ENCODE measurements at places on chromosomes 16 and 17. TPM values are rescaled to one million over a fixed set of nuclear protein-coding genes. Genes with fewer than 3 reads are reported as not detected.

- no peak for DNase-seq
These were observed 253.2 kb upstream of the IRX5 start for GRCh38 chr16:54677308-54677950.

- no peak for DNase-seq
These were observed 2.3 kb upstream of the IRX3 start for GRCh38 chr16:54288835-54289241.

GRCh38 chr17:69348429-69348828 is 21.5 kb upstream of the ABCA5 start:
- no peak for DNase-seq

PNMT gene
- total RNA-seq: 2.4 TPM

All from tongue (tissue), 3 donors.